ENCODE measurements at places on chromosomes 4 and X.

DNA sequence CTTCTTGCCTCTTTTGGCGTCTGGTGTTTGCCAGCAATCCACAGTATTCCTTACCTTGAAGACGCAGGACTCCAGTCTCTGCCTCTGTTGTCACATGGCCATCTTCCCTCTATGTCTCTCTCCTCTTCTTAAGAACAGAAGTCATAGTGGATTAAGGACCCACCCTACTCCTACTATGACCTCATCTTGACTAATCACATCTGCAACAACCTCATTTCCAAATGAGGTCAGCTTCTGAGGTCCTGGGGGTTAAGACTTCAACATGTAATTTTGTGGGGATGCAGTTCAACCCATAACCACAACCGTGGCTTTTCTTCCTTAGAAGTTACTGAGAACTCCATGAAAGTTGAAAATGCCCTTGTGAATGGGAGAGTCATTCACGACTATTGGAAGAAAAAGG, 23.3 kb downstream of the TLR8 start:
- DNase-seq: no peak

DNA sequence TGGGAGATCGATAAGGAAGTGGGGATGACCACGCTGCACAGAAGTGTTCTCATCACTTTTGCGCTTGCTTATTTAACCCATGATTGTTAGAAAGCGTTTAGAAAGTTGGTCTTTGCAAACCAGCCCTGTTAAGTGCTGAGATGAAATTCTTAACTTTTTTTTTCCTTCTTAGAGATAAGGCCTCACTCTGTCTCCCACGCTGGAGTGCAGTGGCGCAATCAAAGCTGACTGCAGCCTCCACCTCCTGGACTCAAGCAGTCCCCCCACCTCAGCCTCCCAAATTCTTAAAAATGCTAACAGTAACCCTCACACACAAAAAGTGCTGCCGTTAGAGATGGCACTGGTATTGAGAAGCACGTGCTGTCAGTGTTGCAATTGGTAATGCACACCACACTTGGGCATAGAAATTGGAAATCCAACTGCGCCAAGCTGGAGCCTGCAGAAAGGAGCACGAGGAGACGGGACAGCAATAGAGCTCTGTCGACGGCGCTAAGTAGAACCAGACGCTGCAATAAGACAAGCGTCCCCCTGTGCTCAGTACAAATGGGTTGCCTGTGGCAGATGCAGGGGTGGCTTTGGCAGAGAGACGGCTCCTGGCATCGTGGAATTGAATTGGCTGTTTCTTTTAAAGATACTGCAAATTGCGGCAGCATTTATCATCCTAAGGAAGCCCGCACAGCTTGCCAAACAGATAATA, 113.4 kb downstream of the TBL1X start:
- peak; percentile 63 for DNase-seq

GRCh38 chr4:7854216-7854615, 85.4 kb downstream of the AFAP1 start:
- DNase-seq: no peak

DNA sequence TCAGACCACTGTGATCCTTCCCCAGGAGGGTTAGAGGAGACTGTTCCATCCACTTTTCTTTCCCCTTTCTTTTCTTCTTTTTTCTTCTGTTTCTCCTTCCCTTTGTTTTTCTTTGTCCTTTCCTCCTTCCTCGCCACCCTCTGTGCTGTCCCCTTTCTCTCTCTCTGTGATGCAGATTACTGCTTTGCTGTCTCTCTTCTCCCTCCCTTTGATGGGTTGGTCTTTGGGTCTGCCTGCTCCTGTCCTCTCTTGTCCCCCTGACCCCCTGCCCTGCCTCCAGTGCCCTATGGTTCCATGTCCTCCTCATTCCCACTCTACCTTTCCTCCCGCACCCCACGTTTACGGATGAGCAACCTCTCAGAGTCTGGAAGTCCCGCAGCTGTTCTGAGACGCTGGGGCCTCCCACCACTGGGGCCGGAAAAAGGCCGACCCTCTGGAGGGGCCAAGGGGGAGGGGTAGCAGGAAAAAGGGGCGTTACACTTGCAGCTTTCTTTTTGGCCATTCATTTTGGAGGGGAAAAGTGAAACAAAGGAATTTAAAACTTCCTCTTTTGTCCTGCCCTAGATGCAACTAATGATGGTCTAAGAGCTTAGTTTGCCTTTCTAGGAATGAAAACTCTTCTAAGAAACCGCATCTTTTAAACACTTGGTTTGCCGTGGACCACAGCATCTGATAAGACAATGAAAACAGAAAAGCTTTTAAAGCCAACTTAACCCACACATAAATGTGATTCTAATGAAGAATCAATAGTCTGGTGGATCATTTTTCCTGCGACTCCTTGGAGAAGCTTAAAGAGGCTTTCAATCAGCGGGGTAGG, 24.5 kb upstream of the TSR2 start:
- no peak for DNase-seq

GRCh38 chr4:39808231-39808749, 110.4 kb downstream of the UBE2K start:
- no peak for DNase-seq

DNA sequence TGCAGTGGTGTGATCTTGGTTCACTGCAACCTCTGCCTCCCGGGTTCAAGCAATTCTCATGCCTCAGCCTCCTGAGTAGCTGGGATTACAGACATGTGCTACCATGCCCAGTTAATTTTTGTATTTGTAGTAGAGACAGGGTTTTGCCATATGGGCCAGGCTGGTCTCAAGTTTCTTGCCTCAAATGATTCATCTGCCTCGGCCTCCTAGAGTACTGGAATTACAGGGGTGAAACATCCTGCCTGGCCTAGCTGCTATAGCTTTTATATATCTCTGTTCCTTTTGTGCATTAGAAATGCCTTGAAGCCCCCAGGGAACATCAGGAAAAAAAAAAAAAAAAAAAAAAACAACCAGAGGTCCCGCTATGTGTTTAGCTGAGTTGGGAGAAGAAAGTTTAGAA, 34.8 kb downstream of the UBE2K start:
- no peak for DNase-seq

DNA sequence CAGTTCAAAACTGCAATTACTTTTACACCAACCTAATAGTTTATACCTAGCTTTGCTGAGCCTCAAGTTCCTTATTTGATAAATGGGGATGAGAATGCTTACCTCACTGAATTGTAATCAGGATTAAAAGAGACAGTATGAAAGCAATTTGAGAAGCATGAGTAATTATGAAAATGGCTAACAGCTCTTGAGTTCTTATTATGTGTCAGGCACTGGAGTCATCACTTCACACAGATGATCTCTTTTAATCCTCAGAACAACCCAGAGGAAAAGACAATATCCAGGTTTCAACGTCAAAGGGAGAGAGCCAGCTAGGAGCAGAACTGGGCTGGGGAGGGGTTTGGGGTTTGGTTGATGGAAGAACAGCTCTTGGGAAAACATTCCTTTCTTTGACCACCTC, 221.0 kb upstream of the NWD2 start:
- no peak for DNase-seq

- no peak for DNase-seq
Observed at GRCh38 chrX:10395643-10396042, 224.7 kb downstream of the MID1 start.

- DNase-seq: peak; percentile 7
Observed at GRCh38 chr4:111838406-111838930, 306.8 kb upstream of the FAM241A start.

GRCh38 chr4:24417206-24417605, 167.1 kb downstream of the DHX15 start:
- no peak for DNase-seq

DNA sequence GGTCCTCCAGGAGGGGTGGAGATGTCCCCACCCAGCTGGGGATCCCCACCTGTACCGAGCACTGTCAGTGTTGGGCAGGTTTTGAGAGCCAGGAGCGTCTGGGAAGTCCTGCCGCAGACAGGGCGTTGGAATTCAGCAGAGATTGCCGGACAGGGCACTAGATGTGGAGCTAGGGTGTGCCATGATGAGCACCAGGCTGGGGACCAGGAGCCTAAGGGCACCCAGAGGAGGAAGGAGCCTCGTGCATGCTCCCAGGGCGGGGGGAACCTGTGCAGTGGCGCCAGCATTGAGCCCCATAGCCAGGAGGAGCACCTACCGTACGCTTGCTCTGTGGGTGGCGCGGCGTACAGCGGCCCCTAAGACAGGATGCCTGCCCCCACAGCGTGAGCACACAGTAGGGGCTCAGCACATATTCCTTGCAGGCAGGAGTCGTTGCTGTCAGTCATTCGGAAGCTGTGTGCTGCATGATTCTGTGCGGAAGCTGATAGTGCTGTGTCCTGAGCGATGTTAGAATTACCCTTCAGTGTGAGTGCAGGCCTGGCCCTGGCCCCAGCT, 18.8 kb upstream of the TADA2B start:
- no peak for DNase-seq

GRCh38 chr4:52546449-52546848, 112.7 kb downstream of the USP46 start:
- no peak for DNase-seq

DNA sequence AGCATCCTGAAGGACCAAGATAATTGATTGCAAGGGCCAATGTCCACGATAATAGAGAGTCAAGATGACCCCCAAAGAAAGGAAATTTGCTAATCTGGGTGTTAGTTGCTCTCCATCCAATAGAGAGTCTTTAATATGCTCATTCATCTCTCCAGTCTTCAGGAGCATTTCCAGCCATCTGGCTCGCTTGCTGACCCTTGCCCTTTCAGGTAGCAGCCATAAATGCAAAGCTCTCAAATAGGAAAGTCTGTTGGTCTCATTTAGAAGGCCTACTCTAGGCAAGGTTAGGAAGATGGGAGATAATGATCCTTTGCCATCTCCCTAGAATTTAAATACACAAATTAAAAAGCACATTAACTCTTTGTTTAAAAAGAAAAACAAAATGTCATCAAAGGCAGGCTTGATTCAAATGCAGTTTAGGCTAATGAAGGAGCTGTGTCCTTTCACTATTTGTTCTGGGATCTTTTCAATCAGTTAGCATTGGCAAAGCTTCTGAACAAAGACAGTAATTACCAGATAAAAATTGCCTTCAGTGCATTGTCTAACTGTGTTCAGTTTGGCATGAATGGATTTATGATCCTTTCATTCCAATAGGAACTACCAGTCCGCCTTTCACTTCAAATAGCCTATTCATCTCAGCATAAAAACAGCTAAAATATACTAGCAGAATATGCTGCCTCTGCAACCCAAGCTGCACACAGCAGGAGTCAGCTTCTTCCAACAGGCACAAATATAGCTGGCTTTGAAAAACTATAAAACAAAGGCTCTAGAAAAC, 49.6 kb upstream of the ATXN3L start:
- DNase-seq: no peak

DNA sequence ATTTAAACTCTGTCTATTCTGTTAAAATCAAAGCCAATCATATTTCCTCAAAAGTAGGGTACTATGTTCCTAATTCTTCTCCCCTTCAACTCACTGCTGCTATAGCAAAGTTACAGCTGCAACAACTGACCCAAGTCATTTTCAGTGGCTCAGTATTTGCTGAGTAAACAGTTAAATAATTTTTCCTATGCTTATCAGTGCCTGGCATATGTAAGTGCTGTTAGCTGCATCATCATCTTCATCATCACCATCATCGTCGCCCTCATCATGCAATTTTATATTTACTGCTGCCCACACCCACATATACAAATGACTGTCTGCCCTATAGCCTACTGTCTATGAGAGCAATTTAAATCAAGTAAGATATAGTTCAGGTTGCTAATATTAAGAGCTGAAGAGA, 21.9 kb downstream of the COQ2 start:
- no peak for DNase-seq

- DNase-seq: no peak
Observed at GRCh38 chrX:133258481-133258880, 40.3 kb upstream of the TFDP3 start.

GRCh38 chr4:62208921-62209320, 1008.8 kb downstream of the ADGRL3 start:
- no peak for DNase-seq

DNA sequence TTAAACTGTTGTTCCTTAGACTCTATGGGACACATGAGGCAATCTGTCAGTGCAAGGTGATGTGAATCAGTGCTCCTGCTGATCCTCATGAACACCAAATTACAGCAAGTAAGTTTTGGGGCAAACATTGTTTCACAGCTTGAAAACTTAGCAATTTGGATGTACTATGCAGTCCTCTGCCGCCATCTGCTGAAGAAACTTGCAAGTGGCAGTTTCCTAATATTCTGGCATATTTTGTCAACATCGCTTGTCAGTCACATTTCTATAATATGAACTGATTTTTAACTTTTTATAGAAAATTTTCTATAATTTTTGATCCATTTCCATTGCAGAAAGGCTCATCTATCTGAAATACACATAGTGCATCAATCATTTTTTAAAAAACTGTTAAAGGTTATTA, 56.3 kb downstream of the ZAR1 start:
- DNase-seq: no peak

GRCh38 chrX:43025806-43026315, 247.9 kb upstream of the PPP1R2C start:
- no peak for DNase-seq

- DNase-seq: no peak
Observed at GRCh38 chr4:32037399-32037798, 1317.2 kb downstream of the PCDH7 start.

DNA sequence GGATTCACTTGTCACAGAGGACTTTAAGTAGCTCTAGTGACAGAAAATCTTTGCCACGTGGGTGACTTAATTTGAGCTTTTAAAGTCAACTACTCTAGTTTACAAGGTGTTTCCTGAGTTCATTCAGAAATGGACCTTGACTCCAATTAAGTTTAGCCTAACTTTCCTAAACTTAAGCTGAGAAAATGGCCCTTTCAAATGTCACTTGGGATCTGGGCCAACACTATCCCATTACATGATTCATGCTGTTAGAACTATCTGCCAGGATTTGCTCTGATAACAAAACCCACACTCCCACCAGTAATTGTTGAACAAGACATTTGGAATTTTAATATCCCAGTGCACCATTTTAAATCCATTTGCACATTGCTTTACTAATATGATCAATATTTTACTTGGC, 40.8 kb downstream of the C4orf46 start:
- no peak for DNase-seq

DNA sequence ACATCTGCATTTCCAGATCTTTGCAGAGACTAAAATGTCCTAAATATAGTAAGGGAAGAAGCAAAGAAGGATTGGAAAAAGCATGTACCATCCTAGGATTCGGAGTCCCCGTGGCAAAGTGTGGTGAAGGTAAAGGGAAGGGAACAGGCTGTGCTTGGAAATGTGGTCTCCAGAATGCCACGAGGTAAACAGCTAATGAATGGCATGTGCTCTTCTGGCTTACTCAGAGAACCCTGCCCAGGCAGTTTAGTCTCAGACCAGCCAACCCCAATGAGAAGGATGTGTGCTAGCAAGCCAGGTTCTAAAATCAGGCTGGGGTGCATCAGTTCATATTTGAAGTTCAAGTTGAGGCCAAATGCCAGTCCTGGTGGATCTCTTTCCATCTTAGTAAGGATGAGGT, 113.1 kb downstream of the RS1 start:
- no peak for DNase-seq
